ENCODE measurements at places on chromosomes 12 and 14.

DNA sequence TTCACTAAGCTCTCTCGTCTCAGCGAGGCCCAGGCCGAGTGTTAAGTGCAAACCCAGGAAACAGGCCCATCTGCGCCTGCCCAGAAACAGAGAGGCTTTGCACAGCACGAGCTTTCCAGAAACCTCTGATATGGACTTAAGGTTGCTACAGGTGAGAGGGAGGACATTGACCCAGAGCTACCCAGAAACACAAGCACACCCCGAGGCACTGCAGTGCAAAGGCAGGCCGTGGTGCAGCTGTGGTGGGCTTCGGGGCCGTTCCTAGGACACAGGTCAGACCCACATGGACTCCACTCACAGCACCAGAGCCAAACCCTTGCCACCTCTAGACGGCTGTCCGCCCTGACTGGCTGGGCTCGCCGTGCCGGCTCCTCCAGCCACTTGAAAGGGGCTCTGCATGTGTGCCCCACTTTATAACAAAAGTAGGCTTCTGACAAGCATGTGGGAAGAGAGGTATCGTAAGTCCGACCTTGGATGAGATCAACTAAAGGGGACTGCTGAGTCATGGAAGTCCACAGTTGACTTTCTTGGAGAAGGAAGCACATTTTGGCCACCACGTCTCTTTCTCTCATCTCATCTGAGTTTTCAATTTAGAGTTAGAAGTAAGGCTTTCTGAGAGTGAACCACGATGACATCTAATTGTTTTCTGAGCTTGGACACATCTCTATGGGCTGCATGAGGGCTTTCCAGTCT, 38.2 kb downstream of the CACNA2D4 start:
- DNase-seq: no peak

- no peak for DNase-seq
Observed at GRCh38 chr12:60197589-60197988, 601.8 kb downstream of the SLC16A7 start.

GRCh38 chr14:33986804-33987203, 35.9 kb upstream of the EGLN3 start:
- no peak for DNase-seq

- no peak for DNase-seq
Observed at GRCh38 chr14:68477461-68478085, 315.3 kb downstream of the ZFP36L1 start.

DNA sequence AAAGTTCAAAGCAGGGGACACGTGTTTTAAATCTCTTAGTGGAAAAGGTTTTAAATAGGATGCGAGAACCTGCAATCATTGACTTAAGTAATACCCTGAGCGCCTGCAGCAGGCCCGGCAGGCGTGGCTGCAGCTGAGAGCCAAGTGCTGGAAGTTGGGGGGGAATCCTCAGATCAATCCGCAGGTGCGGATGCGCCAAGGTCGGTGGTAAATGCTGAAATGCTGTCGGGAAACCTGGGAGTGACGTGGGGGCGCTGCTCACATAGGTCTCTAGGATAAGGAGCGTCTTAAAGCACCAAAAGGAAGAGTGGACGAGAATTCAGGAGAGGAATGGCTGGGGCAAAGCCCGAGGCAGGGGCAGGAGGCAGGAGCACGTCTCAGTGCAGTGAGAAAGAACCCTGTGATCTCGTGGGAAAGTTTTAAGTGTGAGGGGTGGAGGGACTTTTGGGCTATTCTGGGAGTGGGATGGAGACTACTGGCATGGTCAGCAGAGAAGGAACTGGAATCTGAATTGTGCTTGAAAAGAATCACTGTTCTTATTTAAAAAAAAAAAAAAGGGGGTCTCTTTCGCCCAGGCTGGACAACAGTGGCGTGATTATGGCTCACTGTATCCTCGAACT, 883 bp upstream of the CDCA4 start:
- peak; percentile 58 for DNase-seq

GRCh38 chr12:105955976-105956375, 182.8 kb downstream of the NUAK1 start:
- no peak for DNase-seq

DNA sequence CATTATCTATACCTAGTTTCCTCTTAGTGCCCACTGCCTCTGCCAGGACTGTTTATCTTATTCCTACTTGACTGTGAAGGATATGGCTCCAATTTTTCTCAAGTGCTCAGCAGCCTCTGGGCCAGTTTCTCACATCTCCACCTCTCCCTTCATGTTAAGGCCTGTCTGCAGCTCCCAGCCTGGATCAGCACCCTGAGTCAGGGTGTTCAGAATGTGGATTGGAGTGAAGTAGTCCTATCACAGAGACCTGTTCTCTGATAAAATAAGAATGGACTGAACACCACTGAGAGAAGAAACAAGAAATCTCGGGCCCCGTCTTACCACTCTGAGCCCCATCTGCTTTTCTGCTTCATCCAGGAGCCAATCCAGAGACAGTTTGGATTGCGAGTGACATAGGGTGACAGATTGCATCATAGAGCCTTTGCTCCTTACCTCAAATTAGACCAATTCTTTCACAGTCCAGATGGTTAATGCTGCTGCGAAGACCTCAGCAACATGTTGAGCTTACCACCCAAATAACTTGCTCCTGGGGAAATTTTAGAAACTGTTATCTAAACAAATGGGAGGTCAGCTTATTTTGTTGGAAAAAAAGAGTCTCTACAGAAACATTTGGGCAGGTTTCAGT, 473.1 kb downstream of the PDZRN4 start:
- DNase-seq: no peak

GRCh38 chr14:75373133-75373532, 54.7 kb upstream of the JDP2 start:
- no peak for DNase-seq

- peak; percentile 19 for DNase-seq
Observed at GRCh38 chr12:53751336-53752191, at the start of gene CISTR. CISTR (minus strand) TSS chr12:53751979.

DNA sequence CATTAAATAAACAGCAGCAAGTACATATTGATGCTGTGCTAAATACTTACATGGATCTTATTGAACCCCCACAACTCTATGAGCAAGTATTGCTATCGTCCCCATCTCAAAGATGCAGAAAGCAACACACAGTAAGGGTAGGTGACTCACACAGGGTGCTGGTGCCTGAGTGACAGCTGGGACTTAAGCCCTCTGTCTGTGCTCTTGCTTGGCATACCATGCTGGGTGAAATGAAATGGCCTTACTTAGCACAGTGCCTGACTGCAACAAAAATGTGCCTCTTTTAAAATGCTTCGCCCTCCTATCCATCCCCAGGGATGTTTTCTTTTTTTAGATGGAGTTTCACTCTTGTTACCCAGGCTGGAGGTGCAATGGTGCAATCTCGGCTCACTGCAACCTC, 788 bp downstream of the TEX52 start:
- DNase-seq: no peak

GRCh38 chr14:60067882-60068281, 23.8 kb upstream of the PCNX4 start:
- DNase-seq: no peak

DNA sequence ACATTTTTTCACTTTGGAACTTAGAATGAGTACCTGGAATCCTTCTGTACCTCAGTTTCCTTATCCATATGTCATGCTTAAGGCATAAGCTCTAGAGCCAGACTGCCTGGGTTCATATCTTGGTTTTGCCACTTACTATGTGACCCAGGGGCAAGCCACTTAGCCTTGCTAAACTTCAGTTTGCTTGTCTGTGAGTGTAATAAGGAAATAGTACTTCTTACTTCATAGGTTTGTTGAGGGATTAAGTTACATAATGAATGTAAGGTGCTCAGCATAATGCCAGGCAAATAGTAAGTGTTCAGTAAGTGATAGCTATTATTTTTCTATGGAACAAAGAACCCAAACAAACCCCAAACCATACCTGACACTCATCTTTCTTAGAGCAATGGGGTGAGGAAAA, 225.1 kb downstream of the BCAT1 start:
- no peak for DNase-seq

GRCh38 chr14:64722842-64723447, 18.7 kb downstream of the PLEKHG3 start:
- peak; percentile 13 for DNase-seq

DNA sequence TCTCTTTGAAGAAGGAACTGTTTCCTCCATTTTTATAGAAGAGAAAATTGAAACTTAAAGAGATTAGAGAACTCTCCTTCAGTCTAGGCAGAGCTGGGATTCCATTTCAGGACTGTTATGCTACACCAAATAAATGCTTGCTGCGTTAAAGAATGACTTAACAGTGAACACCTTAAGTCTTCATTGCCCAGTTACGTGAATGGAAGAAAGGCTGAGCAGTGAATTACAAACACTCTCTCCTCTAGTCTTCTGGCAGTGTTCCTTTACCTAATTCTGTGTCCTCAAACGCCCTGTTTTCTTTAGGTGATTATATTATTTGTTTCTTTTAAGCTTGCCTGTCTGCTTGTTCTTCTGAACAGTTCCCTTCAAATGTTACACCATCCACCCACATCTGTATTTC, 59.7 kb downstream of the RCOR1 start:
- DNase-seq: no peak

DNA sequence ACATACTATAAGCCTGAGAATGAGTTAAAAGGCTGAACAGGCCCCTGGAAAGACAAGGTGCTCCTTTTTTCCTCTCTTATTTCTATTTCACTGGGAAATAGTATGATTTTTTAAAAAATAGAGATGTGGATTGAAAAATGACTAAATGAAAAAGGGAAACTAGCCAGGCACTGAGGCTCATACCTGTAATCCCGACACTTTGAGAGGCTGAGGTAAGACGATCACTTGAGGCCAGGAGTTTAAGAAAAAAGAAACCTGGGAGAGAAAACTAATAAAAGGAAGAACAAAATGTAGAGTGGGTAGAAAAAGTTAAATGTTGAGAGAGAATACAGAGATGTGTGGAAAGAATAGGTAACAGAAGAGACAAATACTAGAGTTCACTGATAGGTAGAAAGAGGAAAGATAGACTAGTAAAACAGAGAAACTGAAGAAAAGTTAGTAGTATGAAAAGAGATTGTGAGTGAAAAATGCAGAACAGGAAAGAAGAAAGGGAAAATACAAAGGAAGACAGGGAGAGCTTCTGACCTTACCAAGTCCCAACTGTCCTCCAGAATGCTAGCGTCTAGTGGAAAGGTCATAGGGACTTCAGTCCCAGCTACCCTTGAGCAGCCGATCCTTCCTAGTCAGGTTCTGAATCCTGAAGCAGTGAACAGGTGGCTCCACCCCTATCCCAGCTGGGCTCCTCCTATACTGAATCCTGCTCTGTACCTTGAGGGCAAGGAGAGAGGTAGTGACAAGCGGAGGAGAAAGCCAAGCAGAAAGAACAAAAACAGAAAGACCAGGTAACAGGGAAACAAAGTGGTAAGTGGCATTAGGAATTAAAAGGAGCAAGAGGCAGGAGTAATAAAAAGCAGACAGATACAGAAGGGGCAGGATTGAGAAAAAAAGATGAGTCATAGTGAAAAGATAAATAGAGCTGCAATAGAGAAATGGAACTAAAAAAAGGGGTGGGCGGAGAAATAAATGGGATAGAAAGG, 7.3 kb downstream of the TMEM116 start:
- DNase-seq: no peak

DNA sequence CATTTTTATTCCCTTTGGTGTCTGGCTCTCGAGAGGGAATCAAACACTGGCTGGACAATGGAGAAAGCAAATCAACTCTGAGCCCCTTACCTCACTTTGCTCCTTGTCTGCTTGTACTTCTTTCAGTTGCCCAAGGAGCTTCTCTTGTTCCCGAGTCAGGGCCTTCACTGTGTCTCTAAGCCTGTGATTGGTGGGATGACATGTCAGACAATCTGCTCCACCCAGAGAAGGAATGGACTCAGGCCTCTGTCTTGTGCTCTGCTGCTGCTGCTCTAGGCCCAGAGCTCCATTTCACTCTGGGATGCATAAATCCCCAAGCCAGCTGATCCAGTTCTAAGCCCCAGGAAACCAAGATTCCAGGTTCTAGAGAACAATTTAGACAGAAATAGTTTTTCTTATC, 7.6 kb downstream of the CALCOCO1 start:
- no peak for DNase-seq

DNA sequence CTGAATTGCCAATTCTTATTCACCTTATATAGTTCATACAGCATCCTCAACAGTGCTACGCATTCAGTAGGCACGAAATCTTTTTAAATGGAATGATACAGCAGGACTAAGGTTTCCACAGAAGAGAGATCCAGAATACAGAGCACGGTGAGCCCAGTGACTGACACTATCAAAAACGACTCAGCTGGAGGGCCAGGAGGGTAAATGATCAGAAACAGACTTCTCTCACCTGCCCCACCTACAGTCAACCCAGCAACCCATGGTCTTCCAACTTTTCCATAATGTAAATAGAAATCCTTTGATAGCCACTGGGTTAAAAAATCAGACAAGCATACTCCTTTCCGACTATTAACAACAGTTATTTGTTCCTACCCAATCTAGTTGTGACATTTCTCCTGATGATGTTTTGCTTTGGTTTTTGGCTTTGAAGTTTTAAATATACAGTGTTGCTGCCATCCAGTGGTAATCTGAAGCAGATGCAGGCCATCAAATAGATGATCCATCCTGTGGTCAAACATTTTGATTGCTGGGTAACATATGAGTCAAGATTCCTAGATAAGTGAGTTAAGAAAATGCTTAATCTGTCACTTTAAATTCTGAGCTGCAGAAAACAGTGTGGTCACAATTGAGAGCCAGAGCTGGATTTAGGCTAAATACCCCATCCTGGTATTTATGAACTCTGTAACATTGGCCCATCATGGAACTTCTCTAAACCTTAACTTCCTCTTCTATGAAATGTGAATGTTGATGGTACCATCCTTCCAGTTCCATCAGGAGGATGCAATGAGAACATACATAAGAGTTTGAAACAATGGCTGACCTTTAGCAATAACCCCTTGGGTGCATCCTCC, 42.0 kb downstream of the GPHB5 start:
- peak; percentile 55 for DNase-seq

DNA sequence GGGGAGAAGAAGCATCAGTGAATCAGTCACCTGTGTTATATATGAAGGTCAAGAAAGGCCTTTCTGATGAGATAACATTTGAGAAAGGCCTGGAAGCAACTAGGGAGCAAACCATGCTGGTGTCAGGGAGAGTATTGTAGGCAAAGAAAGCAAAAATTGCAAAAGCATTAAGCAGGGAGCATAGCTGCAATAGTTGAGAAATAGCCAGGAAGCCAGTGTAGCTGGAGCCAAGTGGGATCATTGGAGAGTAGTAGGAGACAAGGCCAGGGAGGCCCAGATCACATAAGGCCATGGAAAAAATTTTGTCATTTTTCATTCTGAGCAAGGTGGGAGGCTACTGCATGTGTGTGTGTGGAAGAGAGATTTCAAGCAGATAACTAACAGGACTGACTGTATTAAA, 18.8 kb upstream of the MAGOHB start:
- DNase-seq: no peak

- DNase-seq: no peak
Observed at GRCh38 chr12:110825530-110825929, 21.3 kb upstream of the CCDC63 start.

- peak; percentile 87 for DNase-seq
Observed at GRCh38 chr12:55930771-55931316, at the start of gene DGKA. DGKA (plus strand) TSS chr12:55931162; CDS start chr12:55936504, 5,342 bp downstream.

DNA sequence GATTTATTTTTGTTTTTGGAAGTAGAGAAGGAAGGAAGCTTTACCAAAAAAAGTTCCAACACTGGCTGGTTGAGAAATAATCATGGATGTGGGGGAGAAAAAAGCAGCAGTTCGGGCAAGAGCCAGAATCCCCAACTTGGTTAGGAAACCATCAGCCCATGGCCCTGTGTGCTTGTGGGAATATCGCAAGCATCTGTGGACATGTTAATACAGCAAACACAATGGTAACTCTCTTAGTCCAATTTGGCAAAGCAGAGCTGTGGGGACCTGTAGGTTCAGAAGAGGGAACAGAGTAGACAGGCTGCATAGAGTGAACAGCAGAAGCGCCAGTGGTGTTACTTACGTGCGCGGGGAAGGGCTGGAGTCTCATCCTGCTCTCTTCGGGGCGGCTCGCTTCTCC, 46.8 kb downstream of the TCHP start:
- no peak for DNase-seq

Measured in activated CD4-positive, alpha-beta T cell treated with anti-CD3 and anti-CD28 coated beads, Interleukin-2, Interleukin-6, amounts not matched to agents 100 ng/mL and 50 ng/mL, durations not matched to agents 16 hours and 8 hours (primary cell).